Brain (organoid and tissue), 16 donors: ENCODE measurements at places on chromosomes 12 and 14. TPM values are rescaled to one million over a fixed set of nuclear protein-coding genes. Genes with fewer than 3 reads are reported as not detected.

The HELB gene
- polyA plus RNA-seq, result 0.15 TPM

The NINJ2 gene
- polyA plus RNA-seq, result 26.6 TPM

The SDR9C7 gene
- polyA plus RNA-seq, result not detected

The MYL2 gene
- not detected for polyA plus RNA-seq

The KRT82 gene
- polyA plus RNA-seq, result not detected

The SIX4 gene
- polyA plus RNA-seq, result 4.9 TPM

The RAP1B gene
- 124 TPM for polyA plus RNA-seq

The SMIM41 gene
- not detected for polyA plus RNA-seq
